ENCODE measurements at places on chromosomes 7 and 10.
A peak's percentile ranks its signal among the peaks of the same experiment; 100 is the strongest.

GRCh38 chr10:27815846-27816245 lies 70.2 kb upstream of the MKX start:
- DNase-seq: no peak

DNA sequence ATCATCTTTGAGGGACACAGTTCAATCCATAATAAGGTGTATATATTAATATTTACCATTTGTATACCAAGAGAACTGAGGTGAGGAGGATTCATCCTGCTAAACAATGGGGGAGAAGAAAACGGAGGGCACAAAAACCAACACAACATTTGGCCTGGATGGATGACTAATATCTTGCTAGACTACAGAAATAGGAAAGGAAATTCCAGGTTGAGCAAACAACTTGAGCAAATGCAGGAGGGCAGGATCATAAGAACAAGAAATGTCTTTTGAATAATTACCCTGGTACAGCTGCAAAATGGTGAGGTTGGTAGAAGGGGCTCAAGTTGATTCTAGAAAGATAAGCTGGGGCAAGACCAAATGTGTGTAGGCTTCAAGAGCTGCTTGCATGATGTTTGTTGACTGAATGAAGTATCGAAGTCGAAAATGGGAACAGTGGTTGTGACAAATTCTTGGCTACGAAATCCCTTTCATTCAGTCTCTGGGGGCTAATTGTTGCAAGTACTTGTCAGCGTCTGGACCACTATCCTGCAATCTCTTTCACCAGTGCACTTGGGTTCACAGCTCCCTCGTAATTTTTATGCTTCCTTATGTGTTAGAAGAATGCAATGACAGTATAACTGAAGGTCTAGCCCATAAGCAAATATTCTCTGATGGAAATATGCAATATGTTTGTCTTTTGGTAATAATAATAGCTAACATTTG lies 176.2 kb downstream of the PTEN start:
- no peak for DNase-seq

GRCh38 chr10:96720422-96721206 lies at the start of gene PIK3AP1:
PIK3AP1 (minus strand) TSS chr10:96720514; CDS start chr10:96720394, 120 bp downstream.
- peak; percentile 30 for DNase-seq

DNA sequence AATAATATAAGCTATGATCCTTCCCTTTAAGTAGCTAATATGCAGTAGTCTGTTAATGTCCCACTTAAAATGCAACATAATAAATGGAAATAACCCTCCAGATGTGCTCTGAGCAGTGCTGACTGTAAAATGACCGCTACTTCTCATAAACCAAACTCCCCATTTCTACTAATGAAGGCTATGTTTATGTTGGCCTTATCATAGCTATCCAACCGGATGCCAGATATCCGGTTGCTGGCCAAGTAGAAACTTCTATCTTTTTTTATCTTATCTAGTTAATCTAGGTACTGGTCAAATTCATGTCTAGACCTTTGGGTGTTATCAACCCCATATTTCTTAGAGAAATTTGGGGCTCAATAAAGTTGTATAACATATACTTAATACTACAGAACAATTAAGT lies 56.6 kb downstream of the CHRM2 start:
- no peak for DNase-seq

GRCh38 chr10:14609178-14609577 lies 165.5 kb downstream of the FAM107B start:
- DNase-seq: no peak

Measured in stimulated activated CD8-positive, alpha-beta memory T cell treated with anti-CD3 and anti-CD28 coated beads, Interleukin-15, amount 100 ng/mL, for 48 hours (primary cell).